Cardiac septum (tissue), 1 donor: ENCODE measurements at places on chromosomes 16 and 17. TPM values are rescaled to one million over a fixed set of nuclear protein-coding genes. Genes with fewer than 3 reads are reported as not detected.

The RAB26 gene
- total RNA-seq, result 2.2 TPM

The SGCA gene
- 159 TPM for total RNA-seq

The NT5M gene
- 7.5 TPM for total RNA-seq

The PSME3IP1 gene
- 58.1 TPM for total RNA-seq

GRCh38 chr16:86739808-86740207, 161.5 kb downstream of the FOXL1 start:
- DNase-seq, result no peak

DNA sequence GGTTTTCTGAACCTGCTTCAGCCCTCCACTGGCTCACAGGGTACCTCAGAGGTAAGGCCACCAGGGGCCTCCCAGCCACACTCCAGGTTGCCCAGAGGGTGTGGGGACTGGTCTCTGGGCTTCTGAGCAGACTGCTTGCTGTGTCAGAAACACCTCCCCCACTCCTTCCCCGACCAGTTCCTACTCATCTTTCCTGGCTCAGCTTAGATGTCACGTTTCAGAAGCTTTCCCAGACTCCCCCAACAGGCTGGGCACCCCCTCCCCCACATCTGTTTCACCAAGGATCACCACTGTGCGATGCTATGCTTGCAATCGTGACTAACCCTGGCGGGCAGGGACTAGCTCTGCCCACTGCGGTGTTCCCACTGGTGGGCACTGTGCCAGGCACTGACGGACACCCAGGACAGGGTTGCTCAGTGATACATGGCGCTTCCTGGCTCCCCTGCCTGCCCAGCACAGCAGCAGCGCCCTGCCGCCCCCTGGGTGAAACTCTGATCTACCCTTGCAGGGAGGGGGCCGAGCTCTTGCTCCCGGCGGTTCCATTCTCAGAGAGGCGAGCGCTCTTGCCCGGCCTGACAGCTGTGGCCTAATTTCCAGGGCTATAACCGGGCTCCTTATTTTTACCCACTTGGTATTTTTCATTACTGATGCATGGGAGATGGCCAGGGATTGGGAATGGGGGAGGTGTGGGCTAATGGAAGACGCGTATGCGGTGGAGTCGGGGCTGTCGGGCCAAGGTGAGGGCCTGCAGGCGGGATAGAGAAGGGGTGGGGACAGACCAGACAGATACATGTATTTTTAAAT, 29.4 kb upstream of the MTSS2 start:
- DNase-seq, result no peak

GRCh38 chr17:82059272-82060000, 6.2 kb downstream of the DUS1L start:
- DNase-seq, result no peak

- no peak for DNase-seq
Observed at GRCh38 chr16:65838001-65838400, 528.5 kb upstream of the CDH5 start.

- DNase-seq, result no peak
Observed at GRCh38 chr16:56163089-56163488, 28.2 kb upstream of the GNAO1 start.

GRCh38 chr17:15408803-15409202, 58.6 kb downstream of the CDRT4 start:
- no peak for DNase-seq

GRCh38 chr17:6994666-6995256, 1.1 kb upstream of the ALOX12 start:
- DNase-seq, result no peak
